ENCODE measurements at places on chromosomes 16 and 17.

DNA sequence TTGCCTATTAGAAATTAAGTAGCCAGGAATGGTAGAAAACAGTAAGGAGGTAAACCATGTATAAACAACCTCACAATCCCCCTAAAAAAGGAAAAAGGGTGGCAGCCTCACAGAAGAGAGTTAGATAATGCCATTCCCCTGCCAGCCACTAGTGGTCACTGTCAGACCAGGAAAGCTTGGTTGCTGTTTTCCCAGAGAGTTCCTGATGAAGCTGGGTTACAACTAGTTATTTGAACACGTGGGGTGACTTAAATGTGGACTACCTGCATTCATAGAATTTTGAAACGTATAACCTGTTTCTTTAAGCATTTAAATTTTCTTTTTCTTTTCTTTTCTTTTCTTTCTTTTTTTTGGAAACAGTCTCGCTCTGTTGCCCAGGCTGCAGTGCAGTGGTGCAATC lies 5.8 kb downstream of the GPRC5C start:
- no peak for DNase-seq

DNA sequence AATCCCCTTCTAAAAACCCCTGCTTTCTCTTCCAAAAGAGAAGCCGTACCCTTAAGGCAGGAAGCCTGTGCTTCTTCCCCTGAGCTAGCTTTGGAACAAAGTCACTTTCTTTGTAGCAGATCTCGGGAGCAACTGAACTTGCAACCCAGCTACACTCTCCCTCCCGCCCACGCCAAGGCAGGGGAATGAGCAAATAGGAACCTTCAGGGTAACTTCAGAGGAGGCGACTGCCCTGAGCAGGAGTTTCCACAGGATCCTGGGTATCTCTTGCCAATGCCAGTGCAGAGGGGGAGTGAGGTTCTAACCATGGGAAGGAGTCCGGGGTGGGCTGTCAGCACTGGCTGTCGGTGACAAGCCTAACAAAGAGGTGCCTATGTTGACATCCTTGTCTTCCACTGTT lies 5.9 kb upstream of the PIRT start:
- DNase-seq: no peak

- peak; percentile 96 for DNase-seq
Observed at GRCh38 chr17:8226536-8227237, 16.3 kb upstream of the AURKB start.

DNA sequence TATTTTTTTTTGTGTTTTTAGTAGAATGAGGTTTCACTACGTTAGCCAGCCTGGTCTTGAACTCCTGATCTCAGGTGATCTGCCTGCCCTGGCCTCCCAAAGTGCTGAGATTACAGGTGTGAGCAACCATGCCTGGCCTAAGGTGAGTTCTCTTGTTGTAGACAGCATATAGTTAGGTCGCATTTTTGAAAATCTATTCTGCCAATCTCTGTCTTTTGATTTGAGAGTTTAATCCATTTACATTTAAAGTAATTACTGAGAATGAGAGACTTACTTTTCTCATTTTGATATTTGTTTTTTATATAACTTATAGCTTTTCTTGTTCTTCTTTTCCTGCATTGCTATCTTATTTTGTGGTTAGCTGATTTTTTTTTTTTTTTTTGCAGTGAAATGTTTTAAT lies 6.3 kb upstream of the PRKCB start:
- no peak for DNase-seq

DNA sequence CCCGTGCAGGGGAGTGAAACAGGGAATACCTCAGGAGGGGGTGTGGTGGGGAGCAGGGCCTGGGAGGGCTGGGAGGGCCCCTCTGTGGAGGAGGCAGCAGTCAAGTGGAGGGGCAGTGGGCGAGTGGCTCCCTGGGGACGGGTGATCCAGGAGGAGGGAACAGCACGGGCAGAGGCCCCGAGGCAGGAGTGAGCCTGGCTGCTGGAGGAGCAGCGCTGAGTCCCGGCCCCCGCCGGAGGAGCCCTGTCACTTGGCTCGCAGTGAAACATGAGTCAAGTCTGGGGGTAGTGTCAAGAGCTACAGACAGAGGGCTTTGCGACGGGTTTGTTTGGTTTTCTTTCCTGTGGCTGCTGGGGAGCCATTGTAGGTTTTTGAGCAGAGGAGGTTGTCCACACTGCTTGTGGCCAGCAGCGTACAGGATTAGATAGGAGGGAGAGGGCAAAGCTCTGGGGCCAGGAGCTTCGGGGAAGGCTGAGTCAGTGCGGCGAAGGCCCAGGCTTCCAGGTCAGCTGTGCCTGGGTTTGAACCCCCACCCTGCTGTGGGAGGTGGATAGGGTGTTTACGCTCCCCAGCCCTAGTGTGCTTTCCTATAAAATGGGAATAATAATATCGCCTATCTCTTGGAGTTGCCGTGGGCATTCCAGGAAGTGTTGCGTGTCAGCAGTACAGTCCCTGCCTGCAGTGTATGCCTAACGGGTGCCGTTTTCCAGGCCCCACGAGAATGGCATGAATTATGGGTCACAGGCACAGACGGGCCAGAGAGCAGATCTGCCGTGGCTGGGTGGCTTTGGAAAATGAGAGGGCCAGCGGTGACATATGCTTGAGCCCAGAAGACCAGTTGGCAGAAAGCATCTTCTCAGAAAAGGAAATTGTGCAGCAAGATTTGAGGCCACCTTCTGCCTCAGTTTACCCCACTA lies 115.9 kb upstream of the CIBAR2 start:
- DNase-seq: no peak

DNA sequence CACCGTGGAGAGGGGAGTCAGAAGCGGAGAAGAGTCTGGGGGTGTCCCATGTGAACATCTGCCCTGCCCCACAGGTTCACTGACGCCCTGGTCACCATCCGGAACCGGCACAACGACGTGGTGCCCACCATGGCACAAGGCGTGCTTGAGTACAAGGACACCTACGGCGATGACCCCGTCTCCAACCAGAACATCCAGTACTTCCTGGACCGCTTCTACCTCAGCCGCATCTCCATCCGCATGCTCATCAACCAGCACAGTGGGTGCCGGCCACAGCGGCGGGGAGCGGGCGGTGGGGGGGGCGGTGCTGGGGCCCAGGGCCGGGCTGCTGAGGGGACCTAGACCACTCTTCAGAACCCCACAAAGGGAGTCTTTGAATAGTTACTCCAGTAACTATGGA lies 10.7 kb downstream of the PDK2 start:
- no peak for DNase-seq

DNA sequence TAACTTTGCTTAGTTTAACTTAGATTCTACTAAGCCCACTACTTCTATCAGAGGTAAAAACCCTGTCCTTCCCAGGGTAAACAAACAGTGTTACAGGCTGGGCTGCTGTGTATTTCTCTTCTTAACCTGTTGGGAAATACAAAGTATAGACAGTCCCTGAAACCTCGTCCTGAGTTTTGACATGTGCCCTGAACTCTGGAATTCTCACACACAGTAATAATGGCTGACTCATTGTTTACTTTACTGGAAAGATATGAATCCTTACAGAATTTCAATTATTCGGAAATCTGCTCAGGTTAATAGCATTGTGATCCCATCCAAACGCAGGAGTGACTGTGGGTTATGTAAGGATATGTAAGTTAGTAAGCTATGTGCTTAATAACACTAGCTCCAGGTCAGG lies 199.1 kb downstream of the TMEM114 start:
- DNase-seq: no peak

DNA sequence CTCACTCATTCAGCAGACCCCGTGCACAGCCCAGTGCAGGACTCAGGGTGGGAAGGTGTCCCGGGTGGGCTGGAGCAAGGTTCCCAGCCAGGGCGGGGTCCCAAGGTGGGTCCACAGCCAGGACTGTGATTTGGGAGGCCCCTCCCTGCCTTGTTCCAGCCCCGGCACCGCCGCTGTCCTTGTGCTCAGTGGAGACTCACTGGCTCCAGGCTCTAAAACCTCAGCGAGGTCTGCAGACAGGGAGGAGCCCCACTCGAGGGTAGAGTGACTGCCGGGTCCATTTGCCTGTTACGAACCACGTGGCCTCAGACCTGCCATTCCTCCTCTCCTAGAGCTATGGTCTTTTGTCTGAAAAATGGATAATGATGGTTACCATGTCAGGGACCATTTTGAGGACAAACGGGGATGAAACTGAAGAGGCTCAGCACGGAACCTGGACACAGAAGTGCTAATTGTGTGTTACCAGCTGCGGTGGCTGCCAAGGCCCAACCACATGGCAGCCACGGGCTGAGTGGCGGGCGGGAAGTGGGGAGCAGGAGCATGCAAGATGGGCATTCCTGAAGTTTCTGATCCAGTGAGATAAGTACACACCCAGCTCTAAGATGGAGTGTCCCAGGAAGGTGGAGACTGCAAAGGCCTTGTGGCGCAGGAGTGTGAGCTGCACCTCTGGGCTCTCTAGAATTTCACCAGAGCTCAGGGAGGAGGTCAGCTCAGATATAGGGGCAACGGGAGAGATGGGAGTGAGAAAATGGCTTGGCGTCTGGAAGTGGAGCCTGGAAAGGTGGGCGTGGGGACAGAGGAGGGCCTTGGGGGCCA lies 317.6 kb downstream of the SEC14L1 start:
- no peak for DNase-seq

DNA sequence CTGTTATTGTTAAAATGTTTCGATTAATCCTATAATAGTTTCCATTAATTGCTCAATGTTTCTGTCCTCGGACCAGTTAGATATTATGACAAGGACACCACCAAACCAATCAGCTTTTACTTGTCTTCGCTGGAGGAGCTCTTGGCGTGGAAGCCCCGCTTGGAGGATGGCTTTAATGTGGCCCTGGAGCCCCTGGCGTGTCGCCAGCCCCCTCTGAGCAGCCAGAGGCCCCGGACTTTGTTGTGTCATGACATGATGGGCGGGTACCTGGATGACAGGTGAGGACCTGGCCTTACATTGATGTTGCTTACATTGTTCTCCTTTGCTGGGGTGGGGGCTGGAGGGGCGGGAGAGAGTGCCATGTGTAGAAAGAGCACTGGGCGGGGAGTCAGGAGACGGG lies 3.0 kb downstream of the ENGASE start:
- DNase-seq: no peak

DNA sequence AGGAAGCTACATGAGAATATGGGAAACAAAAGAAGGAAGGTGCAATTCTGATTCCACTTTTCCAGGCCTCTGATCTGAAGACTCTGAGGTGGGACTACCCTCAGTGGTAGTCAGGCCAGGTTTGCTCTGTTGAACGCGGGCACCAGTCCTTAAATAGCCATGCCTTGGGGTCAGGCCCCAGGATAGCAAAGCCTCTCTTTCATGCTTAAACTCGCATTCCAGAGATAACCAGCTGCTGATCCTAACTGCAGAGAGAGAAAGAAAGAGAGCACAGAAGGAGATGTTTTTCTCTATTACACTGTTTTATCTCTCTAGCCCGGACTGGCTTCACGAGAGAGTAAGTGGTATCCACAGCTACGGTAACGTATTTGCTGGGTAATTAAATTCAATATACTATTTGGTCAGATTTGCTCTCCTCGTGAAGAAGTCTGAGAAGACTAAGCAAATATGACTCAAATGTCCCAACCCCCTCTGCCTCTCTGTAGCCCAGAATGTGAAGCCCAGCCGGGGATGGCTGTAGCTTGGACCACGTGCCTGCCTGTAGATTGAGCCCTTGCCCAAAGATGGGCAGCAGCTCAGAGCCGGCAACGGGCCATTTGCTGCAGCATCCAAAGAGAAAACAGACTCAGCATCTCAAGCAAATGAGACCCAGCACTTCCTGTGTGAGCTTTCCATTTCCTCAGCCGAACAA lies 122.2 kb downstream of the SMG6 start:
- DNase-seq: peak; percentile 83

DNA sequence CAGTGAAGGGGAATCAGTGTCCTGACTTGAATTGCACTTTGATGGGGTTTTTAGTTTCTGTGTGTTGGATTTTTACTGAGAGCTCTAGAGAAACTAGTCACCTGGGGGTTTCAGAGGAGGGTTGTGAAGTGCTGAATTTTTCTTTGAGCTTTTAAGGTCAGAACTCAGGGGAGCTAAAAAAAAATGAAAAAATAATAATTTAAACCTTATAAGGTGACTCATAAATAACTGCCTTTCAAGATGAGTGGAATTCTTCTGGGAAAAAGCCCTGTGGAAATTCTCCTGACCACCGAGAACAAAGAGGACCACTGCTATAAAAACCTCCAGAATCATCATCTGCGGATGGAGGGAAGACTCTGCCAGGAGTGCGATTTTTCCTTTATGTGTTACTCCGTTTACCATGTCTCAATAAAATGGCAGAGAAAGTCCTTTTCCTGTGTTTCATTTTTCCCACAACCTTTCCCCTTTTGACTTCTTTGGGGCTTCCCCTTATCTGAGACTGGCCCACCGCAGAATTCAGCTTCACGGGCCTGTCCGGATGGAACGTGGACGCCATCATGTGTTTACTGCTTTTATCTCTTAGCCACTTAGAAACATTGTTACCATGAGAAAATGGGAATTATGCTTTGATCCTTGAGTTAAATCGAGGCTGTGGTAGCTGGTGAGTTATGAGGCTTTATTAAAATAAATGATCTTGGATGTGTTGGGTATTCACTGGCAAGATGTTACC lies 39.7 kb downstream of the RPTOR start:
- no peak for DNase-seq

DNA sequence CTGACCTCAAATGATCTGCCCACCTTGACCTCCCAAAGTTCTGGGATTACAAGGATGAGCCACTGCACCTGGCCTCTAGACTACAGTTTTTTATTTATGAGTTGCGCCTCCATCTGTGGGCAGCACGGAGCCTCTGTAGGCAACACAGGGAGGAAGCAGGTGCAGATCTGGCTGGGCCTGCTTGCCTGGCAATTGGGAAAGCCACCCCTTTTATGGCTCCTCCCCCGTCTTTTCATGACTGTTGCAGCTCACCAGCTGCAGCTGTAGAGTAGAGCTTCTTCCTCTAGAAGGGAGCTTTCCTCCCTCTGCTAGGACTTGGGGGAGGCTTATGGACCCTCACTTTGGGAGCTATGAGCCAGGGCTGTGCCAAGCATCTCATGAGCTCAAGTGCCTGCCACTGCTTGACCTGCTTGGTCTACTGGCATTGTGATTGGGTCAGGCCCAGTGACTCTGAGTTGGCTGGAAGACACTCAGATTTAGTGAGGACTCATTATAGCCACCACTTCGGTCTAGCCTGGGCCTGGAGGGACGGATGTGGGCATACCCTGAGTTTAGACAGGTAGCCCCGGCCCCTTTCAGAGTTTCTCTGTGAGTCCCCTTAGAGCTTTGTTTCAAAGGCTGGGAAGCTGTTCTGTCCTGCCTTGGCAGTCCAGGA lies 6.9 kb upstream of the SLC7A6 start:
- DNase-seq: no peak

DNA sequence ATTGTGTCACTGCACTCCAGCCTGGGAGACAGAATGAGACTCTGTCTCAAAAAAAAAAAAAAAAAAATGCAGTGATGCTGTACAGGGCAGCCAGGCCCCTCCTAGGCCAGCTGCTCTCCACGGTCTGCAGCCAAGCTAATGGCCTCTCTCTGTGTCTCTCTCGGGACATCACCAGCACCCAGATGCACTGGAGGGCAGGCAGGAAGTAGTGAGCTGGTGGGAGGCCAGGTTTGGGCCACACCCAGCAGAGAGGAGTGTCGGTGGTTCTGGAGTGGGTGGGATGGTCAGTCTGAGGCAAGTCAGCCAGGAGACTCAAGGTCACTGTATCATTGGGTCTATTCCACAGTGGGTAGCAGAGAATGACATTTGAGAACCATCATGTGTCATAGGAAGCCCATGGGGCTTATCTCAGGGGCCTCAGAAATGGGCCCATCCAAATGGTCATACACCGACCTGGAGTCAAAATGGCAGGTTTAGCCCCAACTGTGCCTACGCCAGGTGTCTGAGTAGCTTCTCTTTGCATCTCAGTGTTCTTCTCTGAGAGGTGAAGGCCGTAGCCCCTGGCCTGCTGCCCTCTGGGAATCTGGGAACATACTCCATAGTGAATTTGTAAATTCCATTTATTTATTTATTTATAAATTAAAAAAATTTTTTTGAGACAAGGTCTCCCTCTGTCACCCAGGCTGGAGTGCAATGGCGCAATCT lies 22.7 kb downstream of the WNT9B start:
- no peak for DNase-seq
